Calu3 (cell line): ENCODE measurements at places on chromosomes 4 and X.

GRCh38 chrX:149962859-149963757 lies 24.8 kb upstream of the EOLA2 start:
- H3K36me3 ChIP-seq = no peaks in the 10 kb centered on the region
- H3K27ac ChIP-seq = peak overlapping the region; percentile 40
- no peak overlapping the region for H3K4me3 ChIP-seq
- H3K27me3 ChIP-seq = no peaks in the 10 kb centered on the region
- peak; percentile 55 for DNase-seq

- DNase-seq = no peak
- H3K4me1 ChIP-seq = no peaks in the 10 kb centered on the region
- no peak overlapping the region for H3K27ac ChIP-seq
- no peaks in the 10 kb centered on the region for H3K36me3 ChIP-seq
- no peaks in the 10 kb centered on the region for H3K27me3 ChIP-seq
- H3K4me3 ChIP-seq = no peak overlapping the region
These were observed 313.1 kb downstream of the CBLL2 start for GRCh38 chrX:22585831-22586230.

- no peak overlapping the region for H3K4me3 ChIP-seq
- DNase-seq = no peak
- H3K4me1 ChIP-seq = peaks cover 19% of the 10 kb centered on the region
These were observed 7.0 kb downstream of the CHST7 start for GRCh38 chrX:46580613-46581012.

DNA sequence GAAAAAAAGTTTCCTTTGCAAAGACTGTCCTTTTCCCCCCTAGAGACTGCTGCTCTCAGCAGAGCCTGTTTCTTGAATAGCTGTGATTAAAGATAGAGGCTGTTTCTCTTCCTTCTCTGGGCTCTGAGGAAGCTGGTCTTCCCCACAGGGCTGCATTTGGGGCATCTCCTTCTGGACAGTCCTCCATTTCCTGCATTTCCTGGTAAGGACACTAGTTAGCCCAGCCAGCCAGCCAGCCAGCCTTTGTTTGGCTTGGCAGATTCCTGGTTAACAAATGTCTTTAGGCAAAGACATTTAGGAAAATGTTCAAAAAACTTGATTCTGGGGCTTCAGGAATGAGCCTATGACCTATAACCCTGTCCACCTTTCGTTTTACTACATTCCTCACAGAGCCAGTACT lies 34.0 kb upstream of the PLAC1 start:
- no peak overlapping the region for H3K27ac ChIP-seq
- no peaks in the 10 kb centered on the region for H3K27me3 ChIP-seq
- H3K36me3 ChIP-seq = no peaks in the 10 kb centered on the region
- no peak overlapping the region for H3K4me3 ChIP-seq

DNA sequence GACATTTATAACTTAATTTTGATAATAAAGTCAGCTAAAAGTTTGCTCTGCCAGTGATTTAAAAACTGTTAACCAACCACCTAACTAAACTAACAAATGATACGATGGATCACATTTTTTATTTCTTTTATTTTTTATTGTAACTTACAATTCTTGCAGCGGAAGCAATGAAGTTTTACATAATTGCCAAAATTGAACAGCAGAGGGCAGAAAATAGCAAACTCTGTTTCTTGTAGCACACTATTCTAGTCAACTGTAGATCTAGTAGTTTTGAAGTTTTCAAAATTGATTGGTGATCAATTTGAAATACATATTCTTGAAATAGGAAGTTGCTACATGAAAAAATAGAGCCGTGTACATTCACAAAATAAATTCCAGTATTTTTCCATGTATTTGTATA lies 2.8 kb upstream of the GRIA2 start:
- DNase-seq = peak; percentile 3
- H3K4me1 ChIP-seq = no peaks in the 10 kb centered on the region
- no peaks in the 10 kb centered on the region for H3K27me3 ChIP-seq
- H3K36me3 ChIP-seq = no peaks in the 10 kb centered on the region

DNA sequence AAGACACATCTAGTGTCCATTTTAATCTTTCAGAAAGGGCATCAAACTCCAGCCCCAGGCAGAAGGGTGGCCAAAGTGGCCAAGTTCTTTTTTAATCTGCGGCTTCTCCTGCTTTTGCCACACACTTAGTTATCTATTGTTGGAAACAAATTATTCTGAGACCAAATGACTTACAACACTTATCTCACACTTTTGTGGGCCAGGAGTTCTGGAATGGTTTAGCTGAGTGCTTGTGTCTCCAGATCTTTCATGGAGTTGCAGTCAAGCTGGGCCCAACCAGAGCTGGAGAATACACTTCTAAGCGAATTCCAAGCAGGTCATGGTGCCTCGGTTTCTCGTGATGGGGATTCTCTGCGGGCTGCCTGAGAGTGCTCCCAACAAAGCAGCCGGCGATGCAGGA lies 4.0 kb downstream of the TXK start:
- H3K4me1 ChIP-seq = peaks cover 26% of the 10 kb centered on the region
- peak overlapping the region; percentile 27 for H3K27ac ChIP-seq
- H3K27me3 ChIP-seq = no peaks in the 10 kb centered on the region
- H3K4me3 ChIP-seq = no peak overlapping the region

- DNase-seq = no peak
- H3K36me3 ChIP-seq = no peaks in the 10 kb centered on the region
- no peaks in the 10 kb centered on the region for H3K4me1 ChIP-seq
- H3K27ac ChIP-seq = no peak overlapping the region
- H3K4me3 ChIP-seq = no peak overlapping the region
These were observed 16.8 kb downstream of the CAMK2D start for GRCh38 chr4:113744667-113745240.

DNA sequence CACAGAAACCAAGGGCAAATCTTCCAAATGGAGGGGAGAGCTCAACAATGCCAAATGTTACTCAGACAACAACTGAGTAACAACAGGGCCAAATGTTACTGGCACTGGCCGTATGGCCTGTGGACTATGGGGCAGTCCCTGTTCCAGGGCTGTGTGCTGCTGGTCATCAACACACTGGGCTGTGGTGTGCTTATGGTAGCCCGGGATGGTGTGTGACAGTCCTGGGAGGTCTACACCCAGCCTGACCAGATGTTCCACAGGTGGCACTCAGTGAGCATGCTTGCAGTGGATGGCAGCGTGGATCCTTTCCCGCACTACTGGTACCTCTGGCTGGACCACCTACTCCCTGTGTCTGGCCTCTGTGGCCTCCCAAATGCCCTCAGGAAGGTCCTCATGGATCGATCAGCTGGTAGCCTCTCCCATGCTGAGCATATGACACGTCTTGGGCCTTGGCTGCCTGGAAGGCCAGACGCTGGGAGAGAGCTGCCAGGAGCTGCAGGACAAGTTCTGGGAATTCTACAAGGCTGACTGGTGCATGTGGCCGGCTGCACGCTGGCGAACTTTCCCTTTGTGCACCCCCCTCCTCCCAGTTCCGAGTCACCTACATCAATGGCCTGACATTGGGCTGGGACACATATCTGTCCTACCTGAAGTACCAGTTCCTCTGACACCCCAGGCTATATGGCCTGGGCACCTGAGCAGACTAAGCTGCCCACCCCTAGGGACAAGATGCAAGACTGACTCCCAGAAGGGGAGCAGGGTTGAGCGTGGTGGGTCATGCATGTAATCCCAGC lies 59.7 kb upstream of the IQSEC2 start:
- H3K27me3 ChIP-seq = peaks cover 41% of the 10 kb centered on the region
- H3K4me3 ChIP-seq = no peak overlapping the region
- no peak for DNase-seq
- H3K36me3 ChIP-seq = no peaks in the 10 kb centered on the region
- no peaks in the 10 kb centered on the region for H3K4me1 ChIP-seq
- no peak overlapping the region for H3K27ac ChIP-seq

GRCh38 chr4:104818579-104818978 lies 323.9 kb upstream of the CXXC4 start:
- no peaks in the 10 kb centered on the region for H3K36me3 ChIP-seq
- H3K27ac ChIP-seq = no peak overlapping the region
- H3K4me3 ChIP-seq = no peak overlapping the region
- no peaks in the 10 kb centered on the region for H3K27me3 ChIP-seq
- no peak for DNase-seq
- H3K4me1 ChIP-seq = no peaks in the 10 kb centered on the region

DNA sequence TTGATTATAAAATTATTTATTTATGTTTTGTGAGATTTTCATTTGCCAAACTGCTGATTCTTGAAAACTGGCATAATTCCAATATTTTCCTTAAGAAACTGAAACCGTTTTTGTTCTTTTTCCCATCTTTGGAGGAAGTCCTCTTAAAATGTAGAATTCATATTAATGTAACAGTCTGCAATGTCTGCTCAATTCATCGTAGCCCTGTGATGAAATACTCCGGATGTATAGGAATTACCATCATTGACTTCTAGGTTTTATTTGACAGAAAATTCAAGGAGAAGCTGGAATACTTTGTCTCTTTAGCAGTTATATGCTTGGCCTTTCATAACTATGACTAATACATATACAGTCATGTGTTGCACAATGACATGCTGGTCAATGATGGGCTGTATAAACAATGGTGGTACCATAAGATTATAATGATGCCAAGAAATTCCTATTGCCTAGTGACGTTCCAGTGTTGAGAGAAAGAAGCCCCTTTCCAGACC lies 185.0 kb upstream of the GPRIN3 start:
- peaks cover 20% of the 10 kb centered on the region for H3K4me1 ChIP-seq
- DNase-seq = no peak
- no peak overlapping the region for H3K4me3 ChIP-seq
- H3K27ac ChIP-seq = peak overlapping the region; percentile 37
